ENCODE measurements at places on chromosomes 11 and 22.

DNA sequence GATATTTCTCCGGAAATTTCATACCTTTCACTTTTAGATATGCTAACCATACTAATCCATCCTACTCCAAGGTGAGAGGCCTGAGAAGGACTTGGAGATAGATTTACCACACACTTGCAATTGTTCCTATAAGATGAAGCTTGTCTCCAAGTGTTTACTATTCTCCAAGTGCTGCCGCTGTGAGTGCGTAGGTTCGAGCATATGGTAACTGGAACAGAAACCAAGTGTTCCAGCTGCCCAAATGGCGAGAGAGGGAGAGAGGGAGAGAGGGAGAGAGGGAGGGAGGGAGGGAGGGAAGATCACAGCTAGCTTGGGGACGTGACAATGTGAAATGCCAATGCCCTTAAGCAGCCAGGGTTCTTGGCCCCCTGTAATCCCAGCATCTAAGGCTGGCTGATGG, 21.5 kb downstream of the ASCC2 start:
- DNase-seq: no peak

GRCh38 chr11:101166038-101166437, 36.4 kb upstream of the PGR start:
- no peak for DNase-seq

DNA sequence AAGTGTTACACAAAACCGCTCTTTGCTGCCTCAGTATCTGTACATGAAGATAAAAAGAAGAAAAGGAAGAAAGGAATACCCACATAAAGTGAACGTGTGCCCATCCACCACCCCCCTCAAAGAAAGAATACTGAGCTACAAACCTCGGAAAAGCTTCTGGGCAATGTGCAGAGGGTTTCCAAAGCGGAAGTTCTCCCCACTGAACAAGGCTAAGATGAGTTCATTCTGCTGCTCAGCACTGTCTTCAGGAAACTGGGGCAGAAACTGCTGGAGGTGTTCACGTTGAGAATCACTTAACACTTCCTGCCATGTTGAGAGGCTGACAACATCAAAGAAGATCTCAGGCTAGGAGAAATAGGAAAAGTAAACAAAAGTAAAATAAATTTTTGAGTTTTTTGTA, 6.9 kb downstream of the NFRKB start:
- no peak for DNase-seq

GRCh38 chr11:66080055-66080817, 10.2 kb downstream of the PACS1 start:
- no peak for DNase-seq

- no peak for DNase-seq
These were observed 49.9 kb upstream of the GRK3 start for GRCh38 chr22:25514436-25515180.

- DNase-seq: no peak
These were observed 259.9 kb downstream of the CADM1 start for GRCh38 chr11:115244296-115244695.

DNA sequence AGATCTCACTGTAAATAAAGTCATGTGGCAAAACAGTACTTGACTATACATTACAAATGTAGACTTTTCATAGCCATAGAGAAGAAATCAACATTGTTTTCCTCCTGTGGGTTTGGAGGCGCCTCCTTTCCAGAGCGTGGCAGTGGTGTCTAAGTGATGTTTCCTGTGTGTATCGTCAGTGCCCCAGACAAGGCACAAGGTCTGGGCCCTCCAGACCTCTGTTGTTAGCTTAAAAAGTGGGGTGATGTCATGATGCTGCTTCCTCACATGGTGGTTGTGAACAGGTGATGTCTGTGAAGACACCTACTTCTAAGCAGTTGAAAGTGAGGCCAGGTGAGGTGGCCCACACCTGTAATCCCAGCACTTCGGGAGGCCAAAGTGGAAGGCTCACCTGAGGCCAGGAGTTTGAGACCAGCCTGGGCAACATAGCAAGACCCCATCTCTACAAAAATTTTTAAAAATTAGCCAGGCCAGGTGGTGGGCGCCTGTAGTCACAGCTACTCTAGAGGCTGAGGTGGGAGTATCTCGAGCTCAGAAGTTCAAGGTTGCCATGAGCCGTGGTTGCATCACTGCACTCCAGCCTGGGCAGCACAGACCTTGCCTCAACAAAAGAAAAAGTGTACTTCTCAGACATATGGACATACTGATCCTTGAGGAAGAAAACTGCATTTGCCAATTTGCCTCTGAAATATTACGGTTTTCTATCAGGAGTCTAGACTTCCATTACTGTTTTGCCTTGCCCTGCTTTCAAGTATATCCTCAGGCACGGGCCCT, 15.7 kb downstream of the NUP50 start:
- no peak for DNase-seq

- DNase-seq: no peak
These were observed 28.9 kb upstream of the CARS1 start for GRCh38 chr11:3086114-3086513.

- no peak for DNase-seq
These were observed 1.1 kb downstream of the PRDX5 start for GRCh38 chr11:64318766-64319761.

All from NCI-H2029 treated with DMSO at 0.1 percent for 48 hours (cell line).